Mesothelial cell of epicardium (in vitro differentiated cells): ENCODE measurements at places on chromosomes 6 and 20. TPM values are rescaled to one million over a fixed set of nuclear protein-coding genes. Genes with fewer than 3 reads are reported as not detected.

DNA sequence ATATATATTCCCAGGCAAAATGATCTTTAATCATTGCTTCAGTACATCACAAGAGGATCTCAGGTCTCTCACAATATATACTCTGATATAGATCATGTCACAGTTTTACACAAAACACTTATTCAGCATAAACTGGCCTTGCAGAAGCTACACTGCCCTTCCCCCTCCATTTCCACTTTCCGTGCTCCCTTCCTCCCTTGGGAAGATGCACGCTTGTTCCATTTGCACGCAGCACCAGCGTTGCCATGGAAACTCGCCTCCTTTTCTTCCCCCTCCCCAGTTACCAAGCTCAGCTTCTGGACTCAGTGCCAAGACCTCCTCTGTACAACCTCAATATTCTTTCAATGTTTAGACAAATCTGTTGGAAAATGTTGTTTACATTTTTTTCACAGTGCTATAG is 154.6 kb downstream of the RFPL4B start:
- DNase-seq, result no peak

- DNase-seq, result no peak
Measured at GRCh38 chr6:135291288-135292076, 110.4 kb downstream of the MYB start.

- no peak for DNase-seq
Measured at GRCh38 chr6:90190752-90191395, 105.8 kb downstream of the BACH2 start.

DNA sequence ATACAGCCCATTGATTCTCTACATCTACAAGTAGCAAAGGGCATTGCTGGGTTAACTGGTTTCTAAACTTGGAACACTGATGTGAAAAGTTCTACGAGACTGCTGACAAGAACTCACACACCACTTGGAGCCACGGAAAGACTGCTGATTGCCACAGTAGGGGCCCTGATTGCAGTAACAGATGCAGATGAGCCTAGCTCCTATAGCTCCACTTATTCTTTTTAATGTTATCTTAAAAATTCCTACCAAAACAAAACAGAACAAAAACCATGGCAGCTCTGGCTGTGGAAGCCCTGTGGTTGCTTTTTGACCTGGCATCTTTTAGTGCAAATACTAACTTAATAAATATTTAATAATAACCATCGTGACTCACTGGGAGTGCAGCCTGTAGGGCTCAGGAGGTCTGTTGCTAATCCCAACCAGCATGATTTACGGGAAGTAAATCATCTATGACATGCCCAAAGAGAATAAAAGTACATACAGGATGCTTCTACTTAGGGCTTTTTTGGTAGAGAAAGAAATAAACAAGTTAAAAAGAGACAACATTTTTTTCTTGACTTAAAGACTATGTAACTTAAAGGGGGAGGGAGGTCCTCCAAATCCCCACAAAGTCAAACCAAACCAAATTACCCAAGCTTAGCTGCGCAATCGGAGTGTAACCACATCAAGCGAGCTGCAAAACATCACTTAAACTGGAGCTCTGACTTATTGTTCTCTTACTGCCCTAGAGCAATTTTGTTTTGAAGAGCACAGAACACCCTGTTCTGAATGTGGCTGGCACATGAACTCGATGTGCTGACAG is 87.2 kb downstream of the FKBP5 start:
- DNase-seq, result no peak

- no peak for DNase-seq
Measured at GRCh38 chr6:90139272-90139817, 157.3 kb downstream of the BACH2 start.

DNA sequence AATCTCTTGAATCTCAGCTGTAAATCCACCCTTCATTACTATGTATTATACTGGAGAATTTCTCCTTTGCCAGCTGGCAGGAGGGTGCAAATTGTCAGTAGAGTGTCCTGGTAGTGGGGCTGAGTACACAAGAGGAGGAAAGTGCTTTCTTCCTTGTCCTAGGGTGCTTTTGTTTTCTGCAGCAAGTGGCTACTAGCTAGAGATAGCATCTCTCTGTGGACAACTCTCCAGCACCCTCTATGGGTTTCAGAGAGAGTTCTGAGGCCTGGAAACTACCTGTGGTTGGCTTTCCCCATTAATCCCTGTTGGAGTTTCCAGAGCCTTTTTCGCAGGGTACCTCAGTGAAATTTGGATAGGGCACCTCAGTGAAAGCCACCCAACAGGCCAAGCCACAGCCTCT is 422.5 kb upstream of the RGS17 start:
- no peak for DNase-seq

GRCh38 chr6:53011979-53012378 is 16.9 kb upstream of the GSTA4 start:
- no peak for DNase-seq

CFAP61 gene
- 0.45 to 0.62 TPM in 2 of 3 replicates, not detected in the other for total RNA-seq

UBD gene
- 0.47 to 0.50 TPM (median 0.49 TPM) in 3 replicates for total RNA-seq
